Stimulated activated CD4-positive, alpha-beta T cell treated with anti-CD3 and anti-CD28 coated beads, Interleukin-4, amount 100 ng/mL, for 1 hour (primary cell): ENCODE measurements at places on chromosomes 12 and 14.

- DNase-seq, result no peak
Measured at GRCh38 chr12:27163048-27163715, 80.8 kb upstream of the C12orf71 start.

DNA sequence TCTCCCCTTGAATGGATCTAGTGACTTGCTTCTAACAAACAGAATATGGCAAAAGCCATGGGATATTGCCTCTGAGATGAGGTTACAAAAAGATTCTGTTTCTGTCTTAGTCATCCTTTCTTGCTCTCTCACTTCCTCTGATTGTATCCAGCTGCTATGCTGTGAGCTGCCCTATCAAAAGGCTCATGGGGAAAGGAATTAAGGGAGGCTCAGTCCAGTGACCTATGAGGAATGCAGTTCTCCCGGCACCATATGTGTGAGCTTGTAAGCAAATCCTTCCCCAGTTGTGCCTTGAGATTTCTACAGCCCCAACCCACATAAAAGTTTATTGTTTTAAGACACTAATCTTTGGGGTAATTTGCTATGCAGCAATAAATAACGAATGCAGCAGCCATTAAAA, 183.1 kb downstream of the KLHL28 start:
- no peak for DNase-seq

DNA sequence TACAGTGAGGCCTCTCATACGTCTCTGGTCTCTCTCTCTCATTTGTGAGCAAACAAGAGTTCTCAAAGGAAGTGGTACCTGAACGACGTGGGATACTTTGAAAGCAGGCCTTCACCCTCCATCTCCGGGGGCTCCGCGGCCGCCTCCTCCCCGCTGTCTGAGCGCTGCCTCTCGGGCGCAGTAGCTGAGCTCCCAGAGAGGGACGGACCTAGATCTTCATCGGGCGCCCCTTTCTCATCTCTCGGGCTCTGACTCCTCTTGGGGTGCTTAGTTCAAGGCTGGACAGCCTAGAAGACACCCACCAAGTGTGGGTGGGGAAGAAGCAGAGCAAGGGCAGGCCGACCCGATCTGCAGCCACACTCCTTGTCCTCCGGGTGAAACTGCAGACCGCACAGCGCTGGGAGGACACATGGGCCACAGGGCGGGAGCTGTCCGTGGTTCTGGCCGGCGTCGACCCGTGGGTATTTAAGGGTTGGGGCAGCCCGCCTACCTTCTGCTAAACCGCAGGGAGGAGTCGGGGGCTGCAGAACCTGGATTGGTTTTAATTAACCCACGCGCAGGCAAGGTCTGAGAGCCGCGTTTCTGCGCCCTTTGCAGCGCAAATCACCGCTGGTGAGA, 92.7 kb downstream of the PAH start:
- DNase-seq, result no peak

- DNase-seq, result no peak
Measured at GRCh38 chr14:50014809-50015430, 101.5 kb downstream of the VCPKMT start.

- peak; percentile 53 for DNase-seq
Measured at GRCh38 chr12:57175428-57176138, 28.2 kb upstream of the LRP1-AS start.

- no peak for DNase-seq
Measured at GRCh38 chr14:99574099-99574880, 29.7 kb downstream of the CCDC85C start.

DNA sequence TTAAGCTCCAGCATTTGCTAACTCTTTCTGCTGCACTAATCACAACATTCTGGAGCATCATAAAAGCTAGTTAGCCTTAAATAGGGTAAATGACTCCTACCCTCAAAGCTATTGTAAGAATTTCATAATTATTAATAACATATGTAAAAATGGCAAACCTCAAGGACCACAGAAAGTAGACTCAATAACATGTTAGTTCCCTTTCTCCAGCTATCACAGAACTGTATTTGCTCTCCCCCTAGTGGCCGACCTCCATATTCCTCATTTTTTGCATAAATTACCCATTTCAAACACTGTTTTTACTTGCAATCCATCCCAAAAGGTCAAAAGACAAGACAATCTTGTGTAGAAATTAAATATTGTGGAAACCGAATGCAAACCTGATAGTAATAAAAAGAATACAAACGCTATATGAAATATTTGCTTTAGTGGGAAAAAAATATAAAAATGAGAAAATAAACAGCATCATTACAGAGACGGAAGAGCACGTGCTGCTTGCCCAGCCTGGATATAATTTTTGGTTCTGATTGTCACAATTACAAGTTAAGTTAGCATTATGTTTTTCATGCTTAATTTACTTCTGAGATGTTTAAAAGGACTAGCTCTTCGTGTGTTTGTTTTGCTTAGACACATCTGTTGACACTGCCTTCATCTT, 97.9 kb downstream of the RERGL start:
- no peak for DNase-seq

DNA sequence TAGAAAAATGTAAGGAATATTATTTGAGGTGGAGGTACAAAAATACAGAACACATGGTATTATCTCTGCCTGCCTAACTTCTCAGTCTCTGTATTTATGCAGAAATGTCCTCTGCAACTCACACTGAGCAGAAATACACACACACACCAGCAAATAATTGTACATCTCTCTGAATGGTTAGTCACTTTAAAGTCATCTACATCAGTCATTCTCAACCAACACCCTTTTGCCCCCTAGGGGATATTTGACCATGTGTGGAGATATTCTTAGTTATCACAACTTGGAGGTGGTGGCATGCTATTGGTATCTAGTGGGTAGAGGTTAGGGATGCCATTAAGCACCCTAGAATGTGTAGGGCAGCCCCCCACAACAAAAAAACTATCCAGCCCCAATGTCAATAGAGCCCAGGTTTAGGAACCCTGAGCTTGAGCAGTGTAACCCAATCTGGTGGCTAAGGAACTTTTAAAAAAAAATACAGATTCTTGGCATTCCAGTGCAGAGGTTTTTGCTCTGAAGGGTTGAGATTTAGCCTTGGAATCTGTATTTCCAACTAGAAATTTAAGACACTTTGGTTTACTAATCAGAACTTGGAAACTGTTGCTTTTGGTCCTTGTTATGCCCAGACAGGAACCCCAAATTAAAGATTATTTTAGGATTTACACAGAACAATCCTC, 183.8 kb downstream of the TBX5 start:
- no peak for DNase-seq

DNA sequence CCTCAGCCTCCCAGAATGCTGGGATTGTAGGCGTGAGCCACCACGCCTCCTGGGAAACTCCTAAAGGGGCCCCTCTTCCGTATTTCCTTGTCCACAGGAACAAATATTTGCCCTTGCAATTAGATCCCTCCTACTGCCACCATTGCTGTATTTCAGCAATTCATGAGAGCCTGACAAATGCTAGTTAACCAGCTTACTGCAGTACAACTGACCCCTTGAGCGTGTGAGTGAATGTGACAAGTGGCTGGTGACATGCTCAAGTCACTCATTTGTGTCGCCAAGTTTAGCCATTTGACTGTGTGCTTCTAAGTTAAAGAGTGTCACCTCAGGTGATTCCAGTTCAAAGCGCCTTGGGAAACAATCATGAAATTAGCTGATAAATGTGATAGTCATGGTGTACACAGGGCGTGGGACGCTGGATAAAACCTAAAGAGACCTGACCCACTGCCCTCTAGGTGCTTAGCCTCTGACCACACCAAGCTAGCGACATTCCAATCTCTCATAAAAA, 56.1 kb upstream of the MAP1LC3B2 start:
- DNase-seq, result no peak

GRCh38 chr12:5433845-5434646, 2.1 kb downstream of the NTF3 start:
- no peak for DNase-seq

GRCh38 chr14:73047808-73048207, 10.5 kb upstream of the RBM25 start:
- DNase-seq, result no peak
